Fibroblast of lung (primary cell): ENCODE measurements at places on chromosomes 7 and 10. TPM values are rescaled to one million over a fixed set of nuclear protein-coding genes. Genes with fewer than 3 reads are reported as not detected.

GRCh38 chr7:489876-490275 lies 29.8 kb downstream of the PDGFA start:
- DNase-seq, result no peak

C10orf105 gene
- total RNA-seq, result under 0.01 TPM in 2 replicates

SERPINE1 gene
- total RNA-seq, result 41.3 and 167 TPM in 2 replicates

MYO1G gene
- under 0.01 TPM in 2 replicates for total RNA-seq
